ENCODE measurements at places on chromosomes 7 and 10. TPM values are rescaled to one million over a fixed set of nuclear protein-coding genes. Genes with fewer than 3 reads are reported as not detected.

DNA sequence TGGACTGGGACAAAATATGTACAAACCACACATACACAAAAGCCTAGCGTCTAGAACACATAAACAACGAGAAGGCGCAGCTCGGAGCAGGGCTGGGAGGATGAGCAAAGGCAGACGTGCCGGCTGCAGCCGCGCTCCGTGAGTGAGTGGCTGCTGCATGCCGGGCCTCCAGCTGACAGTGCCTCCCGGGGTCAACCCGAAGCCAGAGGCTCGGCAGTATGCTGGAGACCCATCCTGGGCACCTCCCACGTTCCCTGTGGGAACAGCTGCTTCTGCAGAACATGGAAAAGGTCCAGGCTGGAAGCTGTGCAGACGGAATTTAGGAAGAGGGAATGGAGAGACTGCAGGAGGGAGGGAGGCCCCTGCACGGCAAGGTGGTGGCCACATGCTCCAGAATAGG, 3.6 kb upstream of the GPR146 start:
- DNase-seq: peak; percentile 72

GRCh38 chr10:2978111-2978510, 89.2 kb upstream of the PFKP start:
- peak; percentile 74 for DNase-seq

GRCh38 chr7:77794000-77794399, 4.2 kb downstream of the TMEM60 start:
- no peak for DNase-seq

GRCh38 chr7:4739528-4739992, 35.9 kb upstream of the AP5Z1 start:
- DNase-seq: peak; percentile 27

DNA sequence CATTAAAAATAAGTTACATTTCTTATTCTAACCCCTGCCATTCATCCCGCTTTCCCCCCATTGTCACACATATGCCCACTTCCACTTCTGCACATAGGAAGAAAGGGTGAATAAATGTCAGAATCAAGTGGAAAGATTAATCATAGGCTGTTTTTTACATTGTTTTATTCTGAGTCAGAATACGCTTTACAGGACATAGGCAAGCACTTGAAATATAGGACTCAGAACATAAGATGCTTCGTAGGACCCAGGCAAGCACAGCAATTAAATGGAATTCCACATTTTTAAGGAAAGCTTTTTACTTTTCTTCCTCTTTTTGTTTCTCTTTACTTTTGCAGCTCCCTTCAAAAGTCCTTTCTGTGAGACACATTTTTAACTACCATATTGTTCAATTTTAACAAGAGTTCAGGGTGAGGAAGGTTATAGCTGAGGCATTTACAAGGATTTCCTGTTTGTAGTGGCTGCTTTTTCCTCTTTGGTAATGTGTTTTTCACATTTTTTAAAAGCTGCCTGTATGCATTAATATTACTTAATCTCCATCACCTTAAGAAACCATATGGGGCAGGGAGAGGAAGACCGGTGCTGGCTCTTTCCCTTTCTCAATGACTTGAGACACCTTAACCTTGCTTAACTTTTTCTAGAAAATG, 130.0 kb downstream of the TES start:
- no peak for DNase-seq

- no peak for DNase-seq
These were observed 43.3 kb upstream of the ANLN start for GRCh38 chr7:36346260-36346831.

DNA sequence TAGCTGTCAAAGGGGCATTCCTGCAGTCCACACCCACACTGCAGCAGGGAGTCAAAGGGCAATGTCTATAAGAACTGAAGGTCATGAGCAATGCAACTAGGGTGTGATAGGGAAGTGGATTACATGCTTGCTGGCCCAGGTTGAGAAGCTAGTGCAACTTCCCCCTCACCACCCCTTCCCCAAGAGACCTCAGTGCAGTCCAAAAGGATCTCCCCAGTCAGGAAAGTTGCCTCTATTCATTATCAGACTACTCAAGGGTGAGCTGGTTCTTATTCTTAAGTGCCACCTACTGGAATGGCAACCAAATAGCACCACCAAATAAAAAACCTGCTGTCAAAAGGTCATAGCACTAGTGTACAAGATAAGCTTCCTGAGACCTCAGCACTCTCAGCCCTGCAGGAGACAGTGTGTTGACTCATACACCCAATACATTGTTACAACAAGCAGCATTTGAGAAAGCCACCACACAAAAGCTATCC, 28.2 kb downstream of the MTERF1 start:
- DNase-seq: peak; percentile 12

- DNase-seq: no peak
These were observed 16.4 kb downstream of the TBXAS1 start for GRCh38 chr7:139845443-139845805.

DNA sequence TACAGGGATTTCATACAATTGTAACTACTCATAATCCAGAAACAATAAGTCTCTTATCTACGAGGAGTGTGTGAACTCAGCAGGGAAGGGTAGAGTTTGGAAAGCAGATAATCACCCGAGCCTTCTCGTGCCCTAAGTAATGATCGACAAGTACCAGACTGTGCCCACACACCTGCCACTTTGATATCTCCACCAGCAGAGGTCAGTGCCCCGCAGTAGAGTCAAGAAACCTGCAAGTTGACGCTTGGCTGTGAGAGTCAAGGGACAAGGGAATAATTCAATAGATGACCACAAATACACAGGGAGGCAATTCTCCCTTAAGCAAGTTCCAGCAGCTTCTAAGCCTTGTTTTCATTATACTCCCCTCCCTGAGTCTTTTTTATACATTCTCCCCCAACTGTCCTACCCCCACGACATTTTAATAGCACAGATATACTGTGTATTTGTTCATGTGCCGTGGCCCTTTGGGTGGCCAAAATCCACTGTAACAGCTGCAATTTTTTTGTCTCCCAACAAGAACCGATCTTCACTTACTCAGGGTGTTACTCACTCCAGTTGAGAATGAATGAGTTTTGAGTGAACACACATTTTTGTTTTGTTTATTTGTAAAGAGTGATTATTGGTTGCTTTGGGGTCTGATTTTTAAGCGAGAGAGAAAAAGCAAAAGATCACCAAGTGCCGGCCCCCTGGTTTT, 106.9 kb upstream of the RHEB start:
- peak; percentile 74 for DNase-seq

DNA sequence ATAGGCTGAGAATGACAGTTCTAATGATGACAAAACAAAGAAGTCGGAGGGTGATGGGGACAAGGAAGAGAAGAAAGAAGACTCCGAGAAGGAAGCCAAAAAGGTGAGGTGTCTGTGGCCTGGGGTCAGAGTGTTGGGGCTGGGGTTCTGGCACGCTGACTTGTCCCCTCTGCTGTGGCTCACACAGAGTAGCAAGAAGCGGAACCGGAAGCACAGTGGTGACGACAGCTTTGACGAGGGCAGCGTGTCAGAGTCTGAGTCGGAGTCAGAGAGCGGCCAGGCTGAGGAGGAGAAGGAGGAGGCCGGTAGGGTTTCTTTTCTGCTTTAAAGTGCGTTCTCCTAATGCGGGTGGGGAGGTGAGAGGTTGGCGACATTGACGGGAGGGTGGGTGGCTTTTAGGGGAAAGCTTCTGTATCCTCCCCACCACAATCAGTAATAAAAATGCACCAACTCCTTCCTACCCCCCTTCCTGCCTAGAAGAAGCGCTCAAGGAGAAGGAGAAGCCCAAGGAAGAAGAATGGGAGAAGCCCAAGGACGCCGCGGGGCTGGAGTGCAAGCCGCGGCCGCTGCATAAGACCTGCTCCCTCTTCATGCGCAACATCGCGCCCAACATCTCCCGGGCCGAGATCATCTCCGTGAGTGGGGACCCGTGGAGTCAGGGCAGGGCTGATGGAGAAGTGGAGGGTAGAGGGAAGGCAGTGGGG, 4.6 kb downstream of the UFSP1 start:
- no peak for DNase-seq

DNA sequence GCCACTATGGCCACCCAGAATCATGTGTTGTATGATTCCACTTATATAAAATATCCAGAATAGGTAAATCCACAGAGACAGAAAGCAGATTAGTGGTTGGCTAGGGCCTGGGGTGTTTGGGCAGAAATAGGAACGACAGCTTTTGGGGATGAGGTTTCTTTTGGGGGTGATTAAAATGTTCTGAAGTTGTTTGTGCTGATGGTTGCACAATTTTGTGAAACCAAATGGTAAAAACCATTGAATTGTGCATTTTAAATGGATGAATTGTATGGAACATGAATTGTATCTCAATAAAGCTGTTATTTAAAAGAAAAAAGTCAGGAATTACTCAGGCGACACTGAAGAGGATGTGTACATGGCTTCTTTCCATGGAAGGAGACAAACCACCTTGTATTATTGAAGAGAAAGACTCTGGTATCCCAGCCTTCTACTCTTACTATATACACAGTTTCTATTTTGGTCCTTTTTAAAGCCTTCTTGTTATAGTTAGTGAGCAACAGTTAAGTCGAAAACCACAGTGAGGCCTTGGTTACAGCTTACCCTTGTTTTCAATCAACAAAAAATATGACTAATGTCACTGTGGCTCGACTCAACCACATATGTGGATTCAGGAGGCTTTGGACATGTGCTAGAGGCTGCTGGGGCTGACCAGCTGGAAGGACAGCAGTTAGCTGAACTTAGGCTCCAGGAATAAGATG, 57.1 kb upstream of the KMT2E start:
- no peak for DNase-seq

GRCh38 chr10:122513053-122513452, 47.5 kb upstream of the DMBT1 start:
- no peak for DNase-seq

GRCh38 chr7:90191648-90192047, 19.9 kb upstream of the STEAP2 start:
- DNase-seq: no peak

GRCh38 chr10:109359316-109359715, 564.0 kb downstream of the XPNPEP1 start:
- DNase-seq: no peak

- DNase-seq: no peak
These were observed 587.0 kb downstream of the SDK1 start for GRCh38 chr7:3888096-3888495.

DNA sequence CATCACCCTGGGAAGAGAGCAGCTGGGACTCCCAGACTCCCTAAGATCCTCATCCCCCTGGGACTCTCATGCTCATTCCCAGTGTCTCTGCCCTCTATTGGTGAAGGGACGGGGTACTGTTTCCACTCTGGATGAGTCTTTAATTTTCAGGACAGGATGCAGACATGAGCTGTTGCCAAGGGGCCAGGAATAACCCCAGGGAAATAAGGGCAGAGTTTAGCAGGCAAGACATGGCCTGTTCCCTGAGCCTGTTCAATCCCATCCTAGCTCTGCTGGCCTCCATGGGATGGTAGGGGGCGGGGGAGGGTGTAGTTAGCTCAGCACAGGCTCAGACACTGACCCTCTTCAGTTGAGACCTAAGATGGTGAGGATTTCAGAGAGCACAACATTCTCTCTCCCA, 14.0 kb downstream of the C10orf105 start:
- DNase-seq: no peak

SEM1 gene
- 65.2 TPM for total RNA-seq

FKBP6 gene
- total RNA-seq: not detected

PPP1R9A gene
- total RNA-seq: 40.7 TPM

RNF32 gene
- 3.0 TPM for total RNA-seq

OR2A1 gene
- total RNA-seq: not detected

LRIT1 gene
- total RNA-seq: not detected

ZPBP gene
- total RNA-seq: not detected

VAX1 gene
- total RNA-seq: not detected

MYH16 gene
- total RNA-seq: not detected

FAM237B gene
- total RNA-seq: not detected

AZGP1 gene
- total RNA-seq: not detected

ARHGEF5 gene
- 3.7 TPM for total RNA-seq

OR2A5 gene
- total RNA-seq: not detected

SH2B2 gene
- total RNA-seq: 2.0 TPM

PNLIPRP2 gene
- total RNA-seq: 0.74 TPM

ITPRIP gene
- total RNA-seq: 1.6 TPM

SHOC2 gene
- 54.9 TPM for total RNA-seq

ANKRD30A gene
- total RNA-seq: not detected
